ENCODE measurements at places on chromosomes 12 and 14.

DNA sequence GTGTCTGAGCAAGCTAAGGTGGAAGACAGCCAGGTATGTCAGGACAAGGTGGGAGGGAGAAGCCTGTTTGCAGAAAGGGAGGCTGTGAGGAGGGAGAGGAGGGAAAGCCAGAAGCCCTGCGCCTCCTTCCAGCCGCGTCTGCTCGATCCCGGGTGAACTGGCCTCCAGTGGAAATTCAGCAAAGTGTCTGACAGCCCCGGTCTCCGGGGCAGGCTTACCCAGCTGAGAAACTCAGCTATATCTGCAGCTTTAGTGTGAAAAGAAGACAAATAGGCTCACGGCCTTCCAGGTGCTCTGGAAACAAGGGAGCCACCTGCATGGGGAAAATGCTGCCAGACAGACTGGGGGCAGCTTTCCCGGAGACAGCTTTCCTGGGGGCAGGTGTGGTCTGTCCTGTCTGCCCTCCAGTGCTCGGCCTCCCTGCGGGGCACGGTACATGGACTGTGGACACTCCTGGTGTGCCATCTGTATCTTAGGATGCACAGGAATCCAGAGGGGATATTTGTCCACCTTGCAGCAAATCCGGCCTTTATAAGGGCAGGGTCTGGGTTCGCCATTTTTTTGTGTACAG lies 6.3 kb downstream of the RFLNA start:
- DNase-seq: no peak

DNA sequence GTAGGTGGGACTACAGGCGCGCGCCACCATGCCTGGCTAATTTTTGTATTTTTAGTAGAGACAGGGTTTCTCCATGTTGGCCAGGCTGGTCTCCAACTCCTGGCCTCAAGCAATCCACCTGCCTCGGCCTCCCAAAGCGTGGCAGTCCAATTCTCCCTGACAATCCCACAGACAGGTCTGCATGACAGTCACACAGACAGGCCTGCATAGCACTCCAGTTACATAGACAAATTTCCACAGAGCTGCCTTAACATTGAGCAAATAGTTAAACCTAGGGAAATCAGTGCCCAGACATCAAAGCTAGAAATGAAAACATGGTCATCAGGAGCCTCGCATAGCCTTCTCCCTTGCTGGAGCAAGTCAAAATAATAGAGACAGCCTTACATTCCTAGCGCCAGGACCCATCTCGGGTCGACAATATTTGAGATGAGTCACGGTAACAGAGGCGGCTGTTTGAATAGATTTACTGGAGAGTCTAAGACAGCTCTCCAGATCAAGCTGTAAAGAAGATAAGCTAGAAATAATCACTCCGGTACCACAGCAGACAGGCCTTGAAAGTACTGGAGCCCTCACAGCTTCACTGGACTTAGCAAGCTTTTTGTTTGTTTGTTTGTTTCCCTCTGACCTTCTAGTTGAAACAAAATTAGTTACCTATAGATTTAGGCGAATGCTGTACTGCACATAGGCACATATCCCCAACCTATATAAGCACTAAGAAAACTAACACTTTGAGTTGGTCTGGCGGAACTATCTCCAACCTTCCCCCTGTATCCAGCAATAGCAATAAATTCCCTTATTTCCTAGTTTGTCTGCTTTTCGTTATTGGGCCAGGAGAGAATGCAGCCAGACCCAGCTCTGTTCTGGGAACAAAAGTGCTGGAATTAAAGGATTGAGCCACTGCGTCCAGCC lies 23.8 kb upstream of the PYROXD1 start:
- no peak for DNase-seq

DNA sequence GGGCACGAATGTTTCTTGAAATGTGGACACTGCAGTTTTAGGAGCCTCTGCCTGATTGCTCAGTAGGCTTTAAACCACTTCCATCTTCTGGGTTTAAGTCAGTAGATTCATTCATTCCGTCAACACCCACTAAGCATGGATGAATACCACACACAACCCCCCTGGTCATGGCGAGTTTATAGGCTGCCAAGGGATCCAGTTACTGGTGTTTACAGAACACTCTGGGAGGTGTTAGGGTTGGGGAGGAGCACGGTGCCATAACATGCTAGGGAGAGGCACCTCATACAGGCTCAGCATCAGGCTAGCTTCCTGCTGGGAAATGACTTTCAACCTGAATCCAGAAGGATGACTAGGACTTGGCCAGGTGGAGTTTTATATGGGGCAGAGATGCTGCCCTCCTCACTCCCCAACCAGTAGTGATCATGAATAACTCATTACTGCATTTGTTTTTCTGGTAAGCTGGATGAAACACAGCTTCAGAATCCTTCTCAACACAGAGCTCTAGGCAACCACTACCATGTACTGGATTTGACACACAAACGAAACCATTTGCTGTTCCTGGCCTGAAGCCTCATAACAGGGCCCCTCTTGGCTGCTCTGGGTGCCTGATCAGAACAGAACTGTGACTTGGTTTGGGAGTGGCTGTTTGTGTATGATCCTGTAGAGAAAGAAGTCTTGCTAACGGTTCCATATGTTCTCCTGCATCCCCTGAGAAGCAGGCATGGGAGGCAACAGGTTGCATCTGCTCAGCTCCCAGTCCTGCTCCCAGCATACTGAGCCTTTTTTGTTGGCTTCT lies 47.9 kb downstream of the FBXW8 start:
- no peak for DNase-seq

- DNase-seq: no peak
Observed at GRCh38 chr12:4223273-4223845, 50.2 kb upstream of the CCND2 start.

- no peak for DNase-seq
Observed at GRCh38 chr12:13375583-13376345, 179.2 kb downstream of the EMP1 start.

- no peak for DNase-seq
Observed at GRCh38 chr12:94980577-94980976, 22.9 kb downstream of the NDUFA12 start.

- peak; percentile 42 for DNase-seq
Observed at GRCh38 chr12:93008044-93008778, 79.1 kb upstream of the EEA1 start.

DNA sequence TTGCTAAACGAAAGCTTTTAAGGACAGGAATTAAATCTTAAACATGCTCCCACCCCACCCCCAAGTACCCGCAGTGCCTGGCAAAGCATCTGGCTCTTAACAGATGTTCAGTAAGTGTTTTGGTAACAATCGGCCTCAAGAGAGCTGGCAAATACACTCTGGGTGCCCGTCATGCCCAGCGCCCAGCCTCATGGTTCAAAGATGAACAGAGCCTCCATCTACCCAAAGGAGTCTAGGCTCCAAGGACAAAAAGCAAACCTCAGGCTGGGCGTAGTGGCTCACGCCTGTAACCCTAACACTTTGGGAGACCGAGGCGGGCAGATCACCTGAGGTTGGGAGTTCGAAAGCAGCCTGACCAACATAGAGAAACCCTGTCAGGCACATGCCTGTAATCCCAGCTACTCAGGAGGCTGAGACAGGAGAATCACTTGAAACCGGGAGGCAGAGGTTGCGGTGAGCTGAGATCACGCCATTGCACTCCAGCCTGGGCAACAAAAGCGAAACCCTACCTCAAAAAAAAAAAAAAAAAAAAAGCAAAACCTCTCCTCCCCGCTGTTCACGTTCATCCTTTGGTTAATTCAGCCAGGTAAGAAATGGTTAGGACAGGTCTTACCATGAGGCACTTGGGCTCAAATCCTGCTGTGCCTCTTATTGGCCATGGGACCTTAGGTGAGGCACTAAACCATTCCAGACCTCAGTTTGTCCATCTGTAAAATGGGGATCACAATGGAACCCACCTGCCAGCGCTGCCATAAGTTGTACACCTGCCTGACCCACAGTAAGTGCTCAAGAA lies 151.3 kb downstream of the BCL11B start:
- DNase-seq: no peak

GRCh38 chr12:21828779-21829178 lies 54.3 kb upstream of the KCNJ8 start:
- no peak for DNase-seq

DNA sequence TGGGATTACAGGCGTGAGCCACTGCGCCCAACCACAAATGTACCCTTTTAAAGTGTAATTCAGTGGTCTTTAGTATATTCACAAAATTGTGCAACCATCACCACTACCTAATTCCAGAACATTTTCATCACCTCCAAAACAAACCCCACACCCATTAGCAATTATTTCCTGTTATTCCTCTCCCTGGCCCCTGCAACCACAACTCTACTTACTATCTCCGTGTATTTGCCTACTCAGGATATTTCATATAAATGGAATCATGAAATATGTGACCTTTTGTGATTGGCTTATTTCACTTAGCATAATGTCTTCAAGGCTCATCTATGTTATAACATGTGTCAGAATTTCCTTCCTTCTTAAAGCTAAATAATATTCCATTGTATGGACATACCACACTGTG lies 16.0 kb upstream of the AQP2 start:
- no peak for DNase-seq

DNA sequence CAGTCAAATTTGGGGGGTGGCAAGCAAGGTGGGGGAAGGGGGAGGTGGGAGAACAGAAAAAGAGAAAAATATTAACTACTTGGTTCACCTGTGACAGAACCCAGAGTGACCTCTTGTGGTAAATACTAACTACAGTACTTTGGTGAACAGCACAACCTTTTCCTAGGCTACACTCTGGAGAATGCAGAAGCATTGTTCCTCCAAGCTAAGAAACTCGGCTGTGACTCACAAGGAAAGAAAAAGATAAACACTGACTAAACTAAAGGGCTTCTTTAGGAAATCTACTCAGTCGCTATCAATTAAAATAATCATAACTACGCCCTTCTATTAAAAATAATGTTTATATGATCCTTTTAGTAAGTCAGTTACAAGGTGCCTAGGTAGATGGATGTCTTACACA lies 5.4 kb downstream of the KCNH5 start:
- DNase-seq: no peak

DNA sequence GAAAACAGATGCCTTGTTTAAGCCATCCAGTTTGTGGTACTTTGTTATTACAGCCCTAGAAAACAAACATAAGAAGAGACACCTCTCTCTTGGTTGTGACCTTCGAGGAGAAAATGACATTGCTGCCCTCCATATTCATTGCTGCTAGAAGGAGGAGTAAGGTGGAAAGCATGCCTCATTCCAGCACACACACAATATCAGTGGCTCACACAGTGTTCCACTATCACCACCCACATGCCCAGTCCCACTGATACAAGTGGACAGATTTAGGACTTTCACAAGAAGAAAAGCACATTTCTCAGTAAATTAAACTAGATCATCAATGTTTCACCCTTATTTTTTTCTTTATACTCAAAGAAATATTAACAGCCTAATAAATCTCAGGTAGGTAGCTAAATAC lies 143.6 kb downstream of the PHLDA1 start:
- no peak for DNase-seq

DNA sequence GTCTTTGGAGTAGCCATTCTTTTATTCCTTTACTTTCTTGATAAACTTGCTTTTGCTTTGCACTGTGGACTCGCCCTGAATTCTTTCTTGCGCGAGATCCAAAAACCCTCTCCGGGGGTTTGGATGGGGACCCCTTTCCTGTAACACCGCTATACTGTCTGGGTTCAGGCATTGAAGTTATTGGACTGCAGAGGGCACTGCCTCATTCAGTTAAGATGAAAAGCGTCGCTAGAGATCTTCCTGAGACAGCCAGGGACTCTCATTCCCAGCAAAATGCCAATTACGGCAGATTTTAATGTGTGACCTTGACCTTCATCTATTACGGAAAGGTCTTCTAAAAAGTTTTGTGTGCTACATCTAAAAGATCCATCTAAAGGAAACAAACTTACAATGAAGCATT lies 17.3 kb upstream of the RIMKLB start:
- DNase-seq: no peak

DNA sequence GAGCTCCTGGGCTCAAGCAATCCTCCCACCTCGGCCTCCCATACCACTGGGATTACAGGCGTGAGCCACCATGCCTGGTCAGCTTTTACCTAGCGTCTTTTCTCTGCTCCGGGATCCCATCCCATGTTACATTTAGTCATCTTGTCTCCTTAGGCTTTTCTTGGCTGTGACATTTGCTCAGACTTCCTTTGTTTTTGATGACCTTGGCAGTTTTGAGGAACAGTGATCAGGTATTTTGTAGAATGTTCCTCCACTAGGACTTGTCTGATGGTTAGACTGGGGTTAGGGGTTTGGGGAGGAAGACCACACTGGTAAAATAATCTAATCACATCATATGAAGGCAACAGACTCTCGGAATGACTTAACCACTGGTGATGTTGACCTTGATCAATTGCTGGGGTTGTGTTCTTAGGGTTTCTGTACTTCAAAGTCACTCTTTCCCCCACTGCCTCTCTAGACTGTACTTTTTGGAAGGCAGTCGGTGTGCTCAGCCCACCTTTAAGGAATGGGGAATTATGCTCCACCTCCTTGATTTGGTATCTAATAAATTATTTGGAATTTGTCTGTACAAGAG lies 48.4 kb downstream of the RIN3 start:
- no peak for DNase-seq

DNA sequence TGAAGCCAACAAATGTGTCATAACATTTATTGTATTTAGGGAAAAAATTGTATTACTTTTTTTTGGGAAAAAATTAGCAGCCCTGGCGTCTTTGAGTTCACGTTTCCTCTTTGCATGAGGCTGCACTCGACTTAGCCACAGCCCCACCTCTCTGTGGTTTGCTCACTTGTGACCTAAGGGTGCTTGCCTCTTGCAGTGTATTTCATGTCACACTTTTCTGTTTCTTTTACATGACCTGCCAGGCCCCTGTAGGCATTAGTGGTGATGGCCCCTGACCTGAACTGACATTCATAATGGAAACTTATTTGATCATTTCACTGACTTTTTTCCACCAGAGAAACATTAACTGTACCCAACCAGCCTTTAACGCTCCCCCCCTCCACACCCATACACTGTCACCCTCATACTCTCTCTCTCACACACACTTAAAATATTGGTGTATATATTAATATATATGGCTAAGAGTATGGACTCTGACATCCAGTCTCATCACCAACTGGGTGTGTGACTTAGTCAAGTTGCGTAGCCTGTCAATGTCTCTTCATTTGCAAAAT lies 122.9 kb downstream of the PRKCH start:
- peak; percentile 65 for DNase-seq

DNA sequence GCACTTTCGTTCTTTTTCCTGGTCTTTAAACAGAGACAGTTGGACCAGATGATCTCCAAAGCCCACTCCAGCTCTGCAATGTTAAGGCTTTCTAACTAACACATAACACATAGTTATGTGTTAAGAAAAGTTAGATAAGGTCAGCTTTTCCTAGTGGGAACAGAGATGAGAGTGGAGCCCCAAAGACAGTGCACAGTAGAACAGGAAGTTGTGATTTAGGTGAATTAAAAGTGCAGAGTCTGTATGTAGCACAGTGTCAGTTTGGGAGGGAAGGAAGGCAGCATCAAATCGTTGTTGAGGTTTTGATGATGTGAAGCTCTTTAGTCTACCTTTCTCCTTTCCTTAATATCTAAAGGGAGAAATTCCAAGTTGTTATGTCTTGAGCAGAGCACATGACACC lies 31.7 kb downstream of the PRORP start:
- no peak for DNase-seq
